ENCODE measurements at places on chromosomes 2 and 18. TPM values are rescaled to one million over a fixed set of nuclear protein-coding genes. Genes with fewer than 3 reads are reported as not detected.

Gene SNRPD1
- 60.6 TPM for total RNA-seq

Gene SLC14A1
- not detected for total RNA-seq

Gene IWS1
- total RNA-seq: 51.6 TPM

Gene RGPD3
- 0.10 TPM for total RNA-seq

Gene IGFBP5
- total RNA-seq: 422 TPM

Gene GPBAR1
- 0.55 TPM for total RNA-seq

Gene SERPINB10
- total RNA-seq: not detected

Gene TP53I3
- 93.2 TPM for total RNA-seq

Gene COBLL1
- total RNA-seq: 18.6 TPM

Gene CFC1
- total RNA-seq: not detected

Gene LOXHD1
- not detected for total RNA-seq

Gene SCLY
- total RNA-seq: 15.4 TPM

Gene COLEC11
- not detected for total RNA-seq

Gene PRSS56
- total RNA-seq: not detected

Gene C1QL2
- total RNA-seq: 0.20 TPM

Gene NCKAP5
- total RNA-seq: 2.7 TPM

Gene R3HDM1
- total RNA-seq: 39.5 TPM

Gene UGT1A1
- total RNA-seq: not detected

Gene SERTAD2
- 42.2 TPM for total RNA-seq

Gene GALNT3
- 16.4 TPM for total RNA-seq

Gene RASGRP3
- 2.0 TPM for total RNA-seq

Gene SFTPB
- not detected for total RNA-seq

Gene COLEC12
- 11.6 TPM for total RNA-seq

Gene ARL6IP6
- total RNA-seq: 17.0 TPM

Gene FN1
- total RNA-seq: 17,010 TPM

Gene LYG2
- not detected for total RNA-seq

Gene PASK
- total RNA-seq: 8.0 TPM

Gene SLC5A7
- total RNA-seq: 0.05 TPM

Gene NPAS2
- total RNA-seq: 5.8 TPM

Gene ABCG5
- not detected for total RNA-seq

Gene ASB18
- not detected for total RNA-seq

Gene ZC3H15
- 76.4 TPM for total RNA-seq

Gene IL36G
- not detected for total RNA-seq

Gene C2orf72
- total RNA-seq: 0.84 TPM

Gene TFCP2L1
- 0.05 TPM for total RNA-seq

Gene SP9
- not detected for total RNA-seq

Gene CD28
- total RNA-seq: not detected

Gene INHBB
- 7.1 TPM for total RNA-seq

Gene RAD51AP2
- total RNA-seq: 0.10 TPM

Gene ARHGAP28
- 15.5 TPM for total RNA-seq

Gene B3GNT7
- total RNA-seq: 1.7 TPM

Gene NEU4
- 0.22 TPM for total RNA-seq

Gene SLC9A4
- 0.07 TPM for total RNA-seq

Gene PRKAG3
- not detected for total RNA-seq

Gene SYT4
- total RNA-seq: not detected

Gene RBM45
- total RNA-seq: 12.0 TPM

Gene IMPACT
- total RNA-seq: 32.3 TPM

Gene ZNF396
- 1.4 TPM for total RNA-seq

Gene PDE1A
- total RNA-seq: 0.32 TPM

Gene IL36B
- total RNA-seq: not detected

Gene TSPYL6
- not detected for total RNA-seq

Gene ALS2
- total RNA-seq: 54.0 TPM

Gene CDH19
- total RNA-seq: not detected

Measured in astrocyte (in vitro differentiated cells and primary cell).